Activated naive CD4-positive, alpha-beta T cell treated with anti-CD3 and anti-CD28 coated beads, Interleukin-2, amount 50 U/mL, for 72 hours (primary cell): ENCODE measurements at places on chromosomes 7 and 10.

DNA sequence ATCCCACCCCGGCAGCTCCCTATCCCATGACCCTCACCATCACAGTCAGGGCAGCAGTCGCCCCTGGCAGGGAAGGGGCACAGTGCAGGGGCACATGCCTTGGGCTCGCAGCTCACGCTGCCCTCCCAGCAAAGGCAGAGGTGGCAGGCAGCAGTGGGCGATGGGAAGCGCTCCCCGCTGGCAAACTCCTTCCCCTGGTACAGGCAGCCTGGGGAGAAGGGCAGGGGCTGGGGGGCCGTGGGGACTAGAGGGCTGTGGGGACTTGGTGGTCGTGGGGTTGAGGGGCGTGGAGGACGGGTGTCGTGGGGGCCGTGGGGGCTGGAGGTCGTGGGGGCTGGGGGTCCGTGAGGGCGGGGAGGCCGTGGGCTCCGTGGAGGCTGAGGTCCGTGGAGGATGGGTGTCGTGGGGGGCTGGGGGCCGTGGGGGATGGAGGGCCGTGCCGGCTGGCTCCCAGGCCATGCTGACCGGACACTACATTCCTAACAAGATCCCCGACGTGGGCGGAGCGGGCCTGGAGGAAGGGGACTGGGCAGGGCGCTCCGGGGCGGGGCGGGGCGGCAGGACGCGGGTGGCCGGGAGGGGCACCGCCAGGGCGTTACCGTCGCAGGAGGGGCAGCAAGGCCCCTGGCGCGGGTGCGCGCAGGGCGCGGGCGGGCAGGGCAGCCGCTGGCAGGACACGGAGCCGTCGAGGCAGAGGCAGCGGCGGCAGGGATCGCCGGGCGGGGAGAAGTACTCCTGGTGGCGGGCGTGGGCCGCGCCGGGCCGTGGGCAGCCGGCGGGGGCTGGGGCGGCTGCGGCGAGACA, 20.0 kb downstream of the KCP start:
- no peak for DNase-seq

DNA sequence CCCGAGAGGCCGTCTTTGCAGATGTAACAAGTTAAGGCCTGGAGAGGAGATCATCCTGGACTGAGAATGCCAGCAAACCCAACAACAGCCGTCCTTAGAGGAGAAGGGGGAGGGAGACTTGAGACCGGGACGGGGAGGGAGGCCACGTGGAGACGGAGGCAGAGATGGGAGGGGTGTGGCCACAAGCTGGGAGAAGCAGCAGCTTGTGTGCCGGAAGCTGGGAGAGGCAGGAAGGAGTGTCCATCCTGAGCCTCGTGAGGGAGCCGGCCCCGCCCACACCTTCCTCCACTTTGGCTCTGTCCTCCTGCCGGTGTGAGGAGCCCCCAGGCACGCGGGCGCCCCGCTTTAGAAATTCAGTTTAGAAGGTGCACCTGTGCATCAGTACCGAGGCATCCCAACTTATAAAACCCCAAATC, 95.7 kb downstream of the DNAJB6 start:
- no peak for DNase-seq

DNA sequence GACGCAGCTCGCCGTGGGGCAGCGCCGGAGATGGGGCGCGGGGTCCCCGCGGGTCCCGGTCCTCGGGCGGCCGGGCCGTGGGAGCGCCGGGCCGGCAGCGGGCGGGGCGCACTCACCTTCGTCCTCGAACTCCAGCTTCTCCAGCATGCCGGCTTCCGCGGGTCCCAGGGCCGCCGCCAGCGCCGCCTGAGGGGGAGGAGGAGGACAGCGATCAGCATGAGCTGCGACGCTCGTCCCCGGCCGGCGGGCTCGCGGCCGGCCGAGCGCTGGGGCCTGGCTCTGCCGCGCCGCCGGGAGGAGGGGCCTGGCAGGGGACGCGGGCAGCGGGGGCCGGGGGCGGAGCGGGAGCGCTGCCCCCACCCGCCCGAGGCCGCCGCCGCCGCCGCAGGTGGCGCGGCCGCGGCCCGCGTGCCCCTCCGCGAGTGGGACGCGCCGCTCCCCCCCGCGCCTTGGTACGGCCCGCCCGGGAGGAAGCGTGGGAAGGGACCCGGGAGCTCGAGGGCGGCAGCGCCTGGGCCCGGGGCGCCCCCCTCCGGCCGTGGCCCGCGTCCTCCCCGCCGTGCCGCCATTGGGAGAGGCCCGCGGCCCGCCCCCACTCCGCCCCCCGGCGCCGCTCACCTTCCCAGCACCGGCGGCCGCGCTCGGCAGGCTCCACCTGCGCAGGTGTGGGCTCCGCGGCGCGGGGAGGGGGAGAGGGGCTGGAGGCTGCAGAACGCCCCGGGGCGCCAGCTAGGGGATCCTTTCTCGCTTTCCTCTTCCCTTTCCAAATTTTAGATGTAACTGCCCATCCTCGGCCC, 112.5 kb upstream of the RHEB start:
- DNase-seq: peak; percentile 95

DNA sequence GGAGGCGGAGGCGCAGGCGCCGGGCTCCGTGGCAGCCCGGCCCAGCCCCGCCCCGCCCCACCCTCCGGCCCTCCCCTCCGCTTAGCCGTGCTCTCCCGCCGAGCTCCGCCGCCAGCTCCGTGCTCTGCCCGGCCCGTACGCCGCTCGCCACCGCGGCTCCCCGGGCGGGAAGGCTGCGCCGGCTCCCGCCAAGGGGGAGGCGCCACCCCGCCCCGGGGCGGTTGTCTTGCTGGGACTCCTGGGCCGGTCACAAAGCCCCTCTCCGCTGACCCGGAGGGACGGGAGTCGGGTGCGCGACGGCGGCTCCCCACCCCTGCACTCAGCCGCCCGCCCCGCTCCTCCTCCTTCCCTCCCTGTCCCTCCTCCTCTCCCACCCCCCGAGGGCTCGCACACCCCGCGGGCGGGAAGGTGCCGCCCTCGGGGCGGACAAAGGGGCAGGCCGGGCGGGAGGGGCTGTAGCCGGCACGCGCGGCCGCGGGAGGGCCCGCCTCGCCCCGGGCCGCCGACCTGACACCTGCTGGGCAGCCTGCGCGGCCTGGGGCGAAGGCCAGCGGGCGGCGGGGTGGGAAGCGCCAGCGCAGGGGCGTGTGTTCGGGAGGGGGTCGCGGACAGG, 11.5 kb upstream of the SP8 start:
- no peak for DNase-seq

DNA sequence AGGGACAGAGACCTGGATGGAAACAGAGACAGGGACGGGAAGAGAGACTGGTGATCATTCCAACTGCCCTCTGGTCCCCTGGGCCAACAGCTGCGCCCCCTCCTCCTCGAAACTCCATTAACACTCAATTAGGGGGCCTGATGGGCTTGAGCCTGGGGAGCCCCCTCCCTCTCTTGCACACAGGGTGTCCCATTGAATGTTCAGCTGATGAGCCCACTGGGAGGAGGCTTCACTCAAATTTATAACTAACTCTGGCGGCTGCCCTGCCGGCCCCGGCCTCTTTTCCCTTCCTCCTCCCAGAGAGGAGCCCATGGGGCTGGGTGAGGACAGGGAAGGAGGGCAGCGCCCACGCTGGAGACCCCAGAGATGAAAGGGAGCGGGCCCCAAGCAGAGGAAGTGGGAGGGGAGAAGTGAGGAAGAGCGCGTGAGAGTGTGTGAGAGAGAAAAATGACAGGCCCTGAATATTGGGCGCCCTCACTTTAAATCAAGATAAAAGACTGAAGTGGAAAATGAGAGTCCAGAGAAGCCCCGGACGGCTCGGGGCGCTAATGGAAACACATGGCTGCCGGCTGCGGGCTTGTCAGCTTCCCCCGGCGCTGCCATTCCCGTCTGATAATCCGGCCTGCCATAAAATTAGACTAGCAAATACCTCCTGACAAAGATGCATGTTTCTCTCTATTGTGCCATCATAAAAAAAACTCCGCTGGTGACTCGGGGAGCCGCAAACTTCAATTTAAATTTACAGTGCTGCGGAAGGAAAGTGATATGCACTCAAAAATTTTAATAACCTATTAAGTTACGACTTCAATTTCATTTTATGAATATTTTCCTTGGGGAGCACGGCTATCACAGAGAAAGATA, 58.0 kb upstream of the PAX2 start:
- DNase-seq: no peak

- no peak for DNase-seq
These were observed 495.2 kb downstream of the PLXNA4 start for GRCh38 chr7:132080967-132081668.

GRCh38 chr7:128231021-128231420, 10.1 kb upstream of the LEP start:
- no peak for DNase-seq

GRCh38 chr10:22053048-22053447, 49.5 kb upstream of the DNAJC1 start:
- DNase-seq: no peak

GRCh38 chr7:127396184-127396583, 3.7 kb upstream of the ZNF800 start:
- no peak for DNase-seq

GRCh38 chr10:103013416-103013815, 95.3 kb downstream of the CNNM2 start:
- no peak for DNase-seq
